EL (cell line): ENCODE measurements at places on chromosomes 6 and 20.

GRCh38 chr20:48335308-48336050 lies 492.3 kb downstream of the PREX1 start:
- no peak for DNase-seq

GRCh38 chr6:113015249-113015648 lies 668.1 kb downstream of the RFPL4B start:
- peak; percentile 71 for DNase-seq

GRCh38 chr6:106173124-106173879 lies 87.2 kb downstream of the PRDM1 start:
- no peak for DNase-seq

DNA sequence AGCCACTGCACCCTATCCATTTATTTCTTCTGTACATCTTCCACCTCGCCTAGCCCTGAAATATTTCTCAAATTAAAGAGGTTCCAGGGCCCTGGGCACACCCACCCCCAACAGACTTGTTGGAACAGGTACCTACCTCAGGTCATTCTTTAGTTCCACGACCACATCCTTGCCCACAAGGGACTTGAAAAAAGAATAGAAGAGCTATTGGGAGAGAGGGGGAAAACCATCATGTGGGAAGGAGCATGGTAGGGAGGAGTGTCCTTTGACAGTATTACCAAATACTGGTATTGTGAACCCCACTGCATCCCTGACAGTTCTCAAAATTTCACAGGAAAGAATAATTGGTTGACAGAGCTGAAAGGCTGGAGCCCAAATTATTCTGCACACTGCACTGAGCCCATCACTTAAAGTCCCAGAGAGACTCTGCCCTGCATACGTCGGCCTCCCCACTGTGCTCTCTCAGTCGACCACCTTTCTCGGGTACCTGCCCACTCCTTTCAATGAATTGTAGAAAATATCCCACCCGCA lies 762 bp downstream of the LSM2 start:
- DNase-seq: no peak

- no peak for DNase-seq
These were observed 73.9 kb downstream of the TCP11 start for GRCh38 chr6:35067234-35067633.

DNA sequence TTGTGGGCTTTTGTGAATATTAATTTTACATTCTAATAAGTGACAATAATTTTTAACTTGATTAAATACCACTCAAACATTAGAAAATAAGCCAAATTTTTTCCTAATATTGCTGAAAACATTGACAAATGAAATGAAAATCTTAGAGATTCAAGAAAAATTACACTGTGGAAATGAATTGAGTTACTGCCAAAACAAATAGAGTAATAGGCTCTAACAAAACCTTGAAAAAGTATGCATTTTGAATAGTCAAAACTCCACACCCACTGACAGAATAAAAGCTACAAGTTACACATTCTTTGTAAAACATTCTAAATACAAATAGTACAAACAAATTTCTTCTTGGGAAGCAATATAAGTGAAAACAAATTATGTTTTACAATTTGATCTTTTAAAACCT lies 5.9 kb downstream of the TBX18 start:
- no peak for DNase-seq

GRCh38 chr6:167669870-167670802 lies 156.6 kb upstream of the AFDN start:
- DNase-seq: no peak
